ENCODE measurements at places on chromosomes 3 and 15.

- no peak for DNase-seq
These were observed 9.3 kb upstream of the ISLR2 start for GRCh38 chr15:74121039-74121438.

- DNase-seq, result no peak
These were observed 20.2 kb upstream of the LRRFIP2 start for GRCh38 chr3:37194533-37194932.

- no peak for DNase-seq
These were observed at the start of gene ADAMTSL3 for GRCh38 chr15:83653639-83654378. Gene ADAMTSL3, plus strand, starts transcription at chr15:83654123. Its CDS starts 1,639 bp downstream, at chr15:83655762.

GRCh38 chr15:42490291-42490670 lies 660 bp downstream of the ZNF106 start:
- no peak for DNase-seq

DNA sequence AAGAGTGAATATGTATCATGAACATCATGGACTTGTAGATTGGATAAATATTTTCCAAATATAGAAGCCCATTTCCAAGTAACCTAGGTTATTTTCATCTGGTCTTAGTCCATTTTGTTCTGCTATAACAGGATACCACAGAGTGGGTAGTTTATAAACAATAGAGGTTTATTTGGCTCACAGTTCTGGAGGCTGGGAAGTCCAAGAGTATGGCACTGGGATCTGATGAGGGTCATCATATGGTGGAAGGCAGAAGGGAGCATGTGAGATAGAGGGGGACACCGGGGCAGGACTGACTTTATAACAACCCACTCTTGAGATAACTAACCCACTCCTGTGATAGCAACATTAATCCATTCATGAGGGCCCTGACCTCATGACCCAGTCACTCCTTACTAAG lies 9.4 kb upstream of the MGA start:
- DNase-seq, result no peak

- DNase-seq, result no peak
These were observed 53.7 kb downstream of the CCDC54 start for GRCh38 chr3:107430996-107431245.

DNA sequence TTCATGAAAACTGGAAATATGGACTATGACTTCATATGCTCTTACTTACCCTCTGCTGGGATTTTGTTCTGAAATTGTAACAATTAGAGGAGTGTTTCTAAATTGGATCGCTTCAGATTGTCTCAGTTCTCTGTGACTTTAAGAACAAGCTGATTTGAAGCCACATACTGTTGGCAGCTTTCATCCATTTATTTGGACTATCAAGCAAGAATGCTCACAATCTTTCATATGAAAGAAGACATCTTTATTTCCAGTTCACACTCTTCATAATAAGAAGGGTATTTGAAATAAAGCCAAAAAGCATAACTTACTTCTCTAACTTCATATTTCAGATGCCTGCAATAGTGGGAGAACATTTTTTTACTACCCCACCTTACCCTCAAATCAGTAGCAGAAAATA lies 491.6 kb upstream of the TPRG1 start:
- DNase-seq, result no peak

- DNase-seq, result no peak
These were observed 52.7 kb downstream of the RBMS3 start for GRCh38 chr3:29333576-29333975.

DNA sequence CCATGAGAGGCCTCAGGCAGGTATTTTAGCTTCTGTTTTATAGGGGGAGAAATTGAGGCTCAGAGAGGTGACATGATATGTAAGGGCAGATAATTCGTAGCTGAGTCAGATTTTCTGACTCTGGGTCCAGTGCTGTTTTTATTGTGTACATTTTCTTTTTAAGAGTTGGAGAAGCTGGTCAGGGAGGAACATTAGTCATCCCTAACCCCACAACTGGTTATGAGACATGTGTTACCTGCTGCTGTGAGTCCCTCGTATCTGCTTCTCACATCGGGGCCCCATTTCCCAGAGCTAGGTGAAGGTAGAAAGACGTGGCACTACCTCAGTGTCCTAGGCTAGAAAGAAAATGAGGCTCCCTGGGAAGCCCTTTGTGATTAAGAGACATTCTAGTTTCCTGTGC lies 28.6 kb downstream of the GALNT15 start:
- DNase-seq, result peak; percentile 41

GRCh38 chr3:13258986-13259514 lies 161.1 kb downstream of the NUP210 start:
- DNase-seq, result no peak

Measured in brain microvascular endothelial cell (primary cell).